ENCODE measurements at places on chromosomes 2 and 18.

DNA sequence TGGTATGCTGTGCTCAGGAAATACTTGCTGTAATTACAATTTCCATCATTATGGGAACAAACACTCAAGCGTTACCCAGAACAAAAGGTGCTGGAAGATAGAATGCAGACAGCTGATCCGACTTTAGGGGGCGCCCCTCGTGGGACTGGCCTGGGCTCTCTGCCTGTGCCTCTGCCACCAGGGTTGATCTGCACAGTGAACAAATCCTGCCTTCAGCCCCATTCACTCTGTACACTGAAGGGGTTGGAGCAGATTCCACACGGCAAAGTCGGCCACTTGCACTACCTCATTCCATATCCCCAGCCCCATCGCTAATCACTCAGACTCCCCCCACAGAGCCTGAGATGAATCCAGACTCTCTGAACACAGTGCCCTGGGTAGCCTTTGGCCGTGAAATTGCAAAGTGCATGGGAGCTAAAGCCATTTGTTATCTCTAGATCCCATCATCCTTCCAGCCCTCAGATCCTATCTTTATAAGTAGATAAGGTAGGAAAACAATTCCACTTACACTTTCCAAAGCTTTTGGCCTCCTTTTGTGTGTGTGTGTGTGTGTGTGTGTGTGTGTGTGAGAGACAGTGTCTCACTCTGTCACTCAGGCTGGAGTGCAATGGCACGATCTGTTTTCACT is 69.3 kb downstream of the INPP5D start:
- DNase-seq, result no peak

GRCh38 chr18:48649231-48649630 is 110.4 kb downstream of the CTIF start:
- no peak for DNase-seq

DNA sequence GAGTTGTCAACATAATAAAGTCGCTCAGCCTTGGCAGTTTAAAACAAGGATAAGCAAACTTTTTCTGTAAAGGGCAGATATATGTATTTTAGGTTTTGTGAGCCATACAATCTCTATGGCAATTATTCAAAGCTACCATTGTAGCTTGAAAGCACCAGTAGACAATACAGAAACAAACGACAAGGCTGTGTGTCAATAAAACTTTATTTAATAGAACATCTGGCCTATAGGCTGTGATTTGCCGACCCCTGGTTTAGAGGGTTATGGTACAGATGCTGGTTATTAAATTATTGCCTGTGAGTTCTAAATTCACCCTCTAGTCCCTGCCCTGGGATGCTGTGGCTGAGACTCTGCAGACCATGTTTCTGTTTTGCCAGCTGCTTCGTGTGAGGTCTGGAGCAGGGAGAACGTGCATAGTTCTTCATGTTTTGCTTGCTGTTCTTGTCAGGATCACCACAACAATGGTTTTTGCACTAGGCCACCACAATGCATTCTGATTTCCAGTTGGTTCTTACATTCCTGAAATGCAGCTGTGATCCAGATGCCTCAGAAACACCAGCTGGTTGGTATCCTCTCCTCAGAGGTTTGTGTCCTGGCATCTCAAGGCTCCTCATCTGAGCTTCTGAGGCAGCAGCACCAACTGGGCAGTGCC is 46.6 kb downstream of the ICOS start:
- no peak for DNase-seq

- peak; percentile 14 for DNase-seq
These were observed 1.8 kb downstream of the CCDC85A start for GRCh38 chr2:56185582-56186046.

DNA sequence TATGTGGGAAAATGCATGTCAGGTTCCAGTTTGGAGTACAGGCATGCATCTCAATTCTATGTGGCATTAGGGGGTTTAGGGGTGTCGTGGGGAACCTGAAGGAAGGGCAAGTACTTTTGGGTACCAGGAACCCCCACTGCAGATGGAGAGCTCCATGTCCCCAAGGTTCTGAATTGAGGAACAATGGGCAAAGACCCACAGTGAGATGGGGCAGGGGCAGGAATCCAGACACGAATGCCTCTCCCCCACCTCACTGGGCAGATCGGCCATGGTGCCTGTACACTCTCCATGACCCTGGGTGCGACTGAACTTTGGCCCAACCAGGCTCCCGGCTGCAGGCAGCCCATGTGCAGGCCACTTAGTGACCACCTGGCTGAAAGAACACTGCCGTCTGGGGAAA is 209.3 kb downstream of the HAUS1 start:
- no peak for DNase-seq

DNA sequence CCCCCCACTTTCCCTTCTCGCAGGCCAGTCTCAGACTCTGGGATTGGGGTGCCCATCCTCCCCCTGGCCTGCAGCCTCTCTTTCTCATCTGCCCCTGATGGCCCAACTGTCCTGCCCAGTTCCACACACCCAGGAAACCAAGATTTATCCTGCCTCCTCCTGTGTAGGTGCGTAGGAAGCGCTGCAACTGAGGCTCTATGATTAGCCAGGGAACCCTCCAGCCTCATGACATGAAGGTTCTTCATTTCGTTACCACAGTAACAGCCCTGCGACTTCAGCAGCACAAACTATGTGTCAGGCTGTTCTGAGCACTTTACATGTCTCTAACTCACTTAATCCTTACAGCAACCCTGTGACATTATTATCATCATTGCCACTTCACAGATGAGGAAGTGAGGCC is 305.9 kb downstream of the CELF4 start:
- DNase-seq, result no peak

- DNase-seq, result no peak
These were observed 34.6 kb upstream of the CAB39 start for GRCh38 chr2:230678018-230678417.

GRCh38 chr2:238803996-238804870 is 43.7 kb upstream of the TWIST2 start:
- DNase-seq, result no peak

DNA sequence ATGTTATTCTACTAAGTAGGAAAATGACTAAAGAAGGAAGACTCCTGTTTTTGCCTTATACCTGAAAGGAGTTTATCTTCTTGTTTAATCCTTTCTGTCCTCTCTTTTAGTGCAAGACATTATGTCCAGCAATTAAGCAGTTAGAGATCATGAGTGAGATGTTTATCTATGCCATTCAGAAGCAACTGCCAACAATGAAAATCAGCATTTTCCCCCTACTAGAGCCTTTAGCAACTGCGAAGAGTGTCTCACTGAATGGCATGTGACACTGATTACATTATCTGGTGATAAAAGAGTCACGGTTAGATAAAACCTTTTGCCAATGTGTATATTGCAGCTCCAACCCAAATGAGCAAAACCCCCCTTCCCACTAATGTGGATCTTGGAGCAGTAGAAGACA is 357.7 kb upstream of the SYT4 start:
- DNase-seq, result no peak

DNA sequence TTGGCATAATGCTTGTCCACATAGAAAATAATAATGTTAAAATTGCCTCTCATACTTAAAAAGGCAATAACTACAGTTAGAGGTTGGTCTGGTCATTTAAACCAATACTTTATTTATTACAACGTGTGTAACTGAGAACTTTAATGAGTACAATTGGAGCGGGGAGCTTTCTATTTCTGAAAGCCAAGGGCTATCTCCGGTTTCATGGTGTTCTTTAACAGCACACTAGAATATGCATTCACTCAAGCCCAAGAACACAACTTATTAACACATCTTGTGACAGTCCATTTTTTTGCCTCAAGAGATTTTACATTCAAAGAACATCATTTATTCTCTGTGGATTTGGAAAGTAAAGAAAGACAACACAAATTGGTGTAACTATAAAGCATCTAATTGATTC is 131.8 kb downstream of the KCNH7 start:
- no peak for DNase-seq

GRCh38 chr18:55287149-55287806 is 300.7 kb downstream of the TCF4 start:
- no peak for DNase-seq

DNA sequence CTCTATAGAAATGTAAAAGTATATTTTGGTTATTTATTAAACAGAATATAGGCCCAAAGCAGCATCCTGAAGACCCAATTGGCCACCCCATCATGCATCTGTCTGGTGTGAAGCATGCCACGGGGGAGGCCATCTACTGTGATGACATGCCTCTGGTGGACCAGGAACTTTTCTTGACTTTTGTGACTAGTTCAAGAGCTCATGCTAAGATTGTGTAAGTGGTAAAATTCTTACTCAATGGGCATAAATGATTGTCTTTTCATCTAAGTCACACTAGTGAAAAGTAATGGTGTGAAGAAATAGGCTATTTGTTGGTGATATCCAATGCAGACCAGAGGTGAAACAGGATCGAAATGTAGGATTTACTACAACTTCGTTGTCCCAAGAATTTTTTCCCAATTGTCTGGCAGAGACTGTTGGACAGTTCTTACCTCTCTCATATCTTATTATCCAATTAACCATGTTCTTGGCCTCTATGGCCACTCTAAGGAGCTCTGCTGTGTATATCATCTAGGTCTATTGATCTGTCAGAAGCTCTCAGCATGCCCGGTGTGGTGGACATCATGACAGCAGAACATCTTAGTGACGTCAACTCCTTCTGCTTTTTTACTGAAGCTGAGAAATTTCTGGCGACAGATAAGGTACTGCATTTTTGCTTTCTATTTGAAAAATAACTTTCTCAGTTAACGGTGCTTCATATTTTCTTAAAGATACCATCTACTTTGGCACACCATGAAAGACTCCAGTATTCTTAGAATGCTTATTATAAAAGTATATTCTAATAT is 35.0 kb downstream of the AOX1 start:
- DNase-seq, result no peak

DNA sequence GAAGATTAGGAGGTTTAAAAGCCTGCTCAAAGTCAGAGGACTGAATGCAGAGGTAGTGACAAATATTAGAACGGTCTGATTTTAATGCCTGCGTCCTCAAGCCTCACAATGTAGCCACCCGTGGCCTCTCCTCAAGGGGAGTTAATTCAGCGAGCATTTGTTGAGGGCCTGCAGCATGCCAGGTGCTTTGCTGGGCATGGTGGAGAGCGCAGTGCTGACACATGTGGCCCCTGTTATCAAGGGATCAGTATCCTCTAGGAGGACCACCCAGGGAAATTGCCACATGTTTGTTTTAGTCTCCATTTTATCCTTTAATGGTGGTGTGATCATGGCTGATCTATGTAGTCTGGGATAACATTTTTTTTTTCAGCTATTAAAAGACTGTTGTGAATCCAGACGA is 19.2 kb downstream of the PMAIP1 start:
- no peak for DNase-seq

DNA sequence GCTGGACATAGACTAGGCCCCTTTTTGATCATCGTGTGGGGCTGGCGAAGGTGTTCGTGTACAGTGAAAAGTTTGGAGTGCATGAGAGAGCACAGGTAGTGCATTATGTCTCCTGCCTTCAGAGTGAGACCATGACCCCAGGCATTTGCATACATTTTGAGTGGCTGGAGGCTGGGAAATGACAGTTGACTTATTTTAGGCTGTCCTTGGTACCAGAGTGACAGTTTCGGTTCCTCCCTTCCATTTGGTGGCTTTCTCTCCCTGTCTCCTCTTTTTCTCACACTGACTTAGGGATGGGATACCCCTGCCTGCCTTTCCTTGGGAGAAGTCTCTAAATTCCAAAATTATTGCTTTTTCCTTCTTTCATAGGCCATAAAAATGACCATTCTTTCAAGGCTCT is 20.1 kb downstream of the SERPINB12 start:
- DNase-seq, result no peak

GRCh38 chr2:177262092-177262491 is 2.4 kb downstream of the NFE2L2 start:
- DNase-seq, result no peak

DNA sequence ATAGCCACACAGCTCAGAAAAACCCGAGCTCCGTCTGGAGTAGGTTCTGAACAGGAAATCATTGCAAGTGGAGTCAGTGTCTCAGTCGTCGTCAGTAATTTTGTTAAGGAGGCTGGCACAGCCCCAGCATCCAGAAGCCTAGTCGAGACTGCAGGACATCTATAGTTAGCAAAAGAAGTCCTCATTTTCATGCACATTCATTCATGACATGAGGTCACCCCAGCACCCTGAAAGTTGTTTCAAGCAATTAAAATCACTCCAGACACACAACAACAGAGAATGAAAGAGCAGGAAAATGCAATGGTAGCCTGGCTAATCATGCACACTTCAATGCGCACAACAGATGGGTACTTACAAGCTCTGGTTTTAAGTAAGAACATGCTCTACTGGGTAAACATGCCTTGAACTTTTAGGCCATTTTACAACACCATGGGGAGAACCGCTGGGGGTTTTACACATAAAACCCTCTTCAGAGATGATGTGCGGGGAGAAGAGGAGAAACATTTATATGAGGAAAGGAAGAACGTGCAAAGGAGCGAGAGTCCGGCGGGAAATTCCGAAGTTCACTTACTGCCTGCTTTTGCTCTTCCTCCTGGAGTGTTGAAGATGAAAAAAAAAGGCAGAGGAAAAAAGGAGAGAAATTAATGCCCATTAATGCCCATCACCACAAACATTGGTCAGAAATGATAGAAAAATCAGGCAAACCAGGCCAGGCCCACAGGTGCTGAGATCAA is 77.4 kb upstream of the DNMT3A start:
- DNase-seq, result no peak

GRCh38 chr2:167733747-167734146 is 513.6 kb downstream of the STK39 start:
- DNase-seq, result peak; percentile 22

GRCh38 chr2:7701791-7702190 is 784.6 kb downstream of the RNF144A start:
- no peak for DNase-seq

GRCh38 chr2:85644909-85645308 is 23.1 kb downstream of the SFTPB start:
- DNase-seq, result no peak

GRCh38 chr2:120884472-120885290 is 149.0 kb downstream of the GLI2 start:
- no peak for DNase-seq

- DNase-seq, result no peak
These were observed 1.0 kb downstream of the GAREM2 start for GRCh38 chr2:26173776-26174482.

DNA sequence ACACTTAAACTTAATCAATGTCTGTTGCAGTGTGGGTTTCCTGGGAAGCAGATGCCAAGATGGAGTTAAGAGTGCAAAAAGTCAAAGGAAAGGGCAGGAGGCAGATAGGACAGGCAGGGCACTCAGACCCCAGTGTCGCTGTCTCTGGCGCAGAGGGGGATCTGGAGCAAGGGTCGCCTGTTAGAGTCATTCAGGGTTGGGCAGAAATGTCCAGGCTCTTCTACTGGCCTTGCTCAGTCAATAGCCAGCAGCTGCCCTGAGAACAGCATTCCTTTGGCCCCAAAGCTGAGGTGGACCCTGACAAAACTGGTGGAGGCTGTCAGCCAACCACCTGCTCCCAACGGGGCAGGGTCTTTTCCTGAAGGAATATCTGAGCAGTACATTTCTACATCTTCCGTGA is 97.1 kb upstream of the SLC66A3 start:
- DNase-seq, result no peak
